ENCODE measurements at places on chromosomes 16 and 17.

DNA sequence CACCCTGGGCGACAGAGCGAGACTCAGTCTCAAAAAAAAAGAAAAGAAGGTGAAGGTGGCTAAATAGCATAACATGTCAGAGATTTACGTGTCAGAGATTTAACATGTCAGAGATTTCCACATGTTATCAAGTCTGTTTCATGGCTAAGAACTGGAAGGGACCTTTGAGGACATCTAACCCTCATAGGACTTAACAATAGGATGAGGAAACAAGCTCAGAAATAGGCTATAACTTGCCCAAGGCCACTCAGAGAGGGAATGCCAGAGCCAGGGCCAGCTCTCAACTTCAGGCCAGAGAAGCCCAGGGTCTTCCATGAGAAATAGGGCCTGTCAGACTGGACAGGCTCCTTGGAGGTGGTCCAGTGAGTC is 26.8 kb upstream of the ZNF629 start:
- DNase-seq = no peak

- peak; percentile 72 for DNase-seq
Observed at GRCh38 chr17:77409282-77410161, 268.8 kb downstream of the SEC14L1 start.

DNA sequence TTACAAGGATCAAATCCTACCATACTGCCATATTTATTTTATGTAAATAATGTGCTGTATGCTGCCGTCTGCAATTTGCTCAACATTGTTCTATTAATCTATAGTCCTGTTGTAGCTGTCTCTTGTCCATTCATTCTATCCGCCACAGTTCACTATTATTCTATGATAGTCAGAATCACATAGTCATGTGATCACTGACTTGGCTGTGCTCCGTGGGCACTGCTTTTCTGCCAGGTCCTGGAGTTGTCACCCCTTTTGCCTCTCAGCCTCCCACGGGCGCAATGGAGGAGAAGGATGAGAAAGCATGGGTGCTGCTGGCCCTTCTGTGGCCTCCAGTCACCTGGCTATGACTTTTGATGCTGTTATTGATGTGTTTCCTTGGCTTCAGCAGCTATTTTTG is 37.3 kb upstream of the ANKFY1 start:
- no peak for DNase-seq

DNA sequence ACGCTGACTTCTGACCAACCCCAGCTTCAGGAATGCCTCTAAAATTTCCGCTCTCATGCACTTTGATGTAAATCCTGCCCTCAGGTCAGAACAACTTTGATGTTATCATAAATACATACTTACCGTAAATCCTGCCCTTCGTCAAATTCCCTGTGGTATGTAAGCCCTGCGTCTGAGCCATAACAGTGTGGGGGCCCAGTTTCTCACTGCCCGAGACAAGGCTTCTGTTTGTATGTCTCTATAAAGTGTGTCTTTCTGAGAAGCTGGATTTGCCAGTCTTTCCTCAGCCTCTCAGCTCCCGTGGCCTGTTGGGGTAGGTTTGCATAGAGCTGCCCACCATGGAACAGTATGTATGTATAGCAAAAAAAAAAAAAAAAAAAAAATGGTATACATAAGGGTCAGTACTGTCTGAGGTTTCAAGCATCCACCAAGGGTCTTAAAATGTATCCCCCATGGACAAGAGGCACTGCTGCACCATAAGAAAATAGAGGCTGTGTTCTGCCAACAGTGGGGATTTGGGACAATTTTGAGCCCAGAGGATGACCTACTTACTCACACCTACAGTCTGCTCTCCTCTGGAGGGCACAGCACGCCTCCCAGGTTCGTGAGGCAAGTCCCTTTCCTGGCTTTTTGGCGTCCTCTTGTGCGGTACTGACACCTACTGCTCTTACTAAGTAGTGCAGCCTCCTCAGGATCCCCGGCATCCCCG is 17.5 kb downstream of the PRMT7 start:
- DNase-seq = peak; percentile 84

DNA sequence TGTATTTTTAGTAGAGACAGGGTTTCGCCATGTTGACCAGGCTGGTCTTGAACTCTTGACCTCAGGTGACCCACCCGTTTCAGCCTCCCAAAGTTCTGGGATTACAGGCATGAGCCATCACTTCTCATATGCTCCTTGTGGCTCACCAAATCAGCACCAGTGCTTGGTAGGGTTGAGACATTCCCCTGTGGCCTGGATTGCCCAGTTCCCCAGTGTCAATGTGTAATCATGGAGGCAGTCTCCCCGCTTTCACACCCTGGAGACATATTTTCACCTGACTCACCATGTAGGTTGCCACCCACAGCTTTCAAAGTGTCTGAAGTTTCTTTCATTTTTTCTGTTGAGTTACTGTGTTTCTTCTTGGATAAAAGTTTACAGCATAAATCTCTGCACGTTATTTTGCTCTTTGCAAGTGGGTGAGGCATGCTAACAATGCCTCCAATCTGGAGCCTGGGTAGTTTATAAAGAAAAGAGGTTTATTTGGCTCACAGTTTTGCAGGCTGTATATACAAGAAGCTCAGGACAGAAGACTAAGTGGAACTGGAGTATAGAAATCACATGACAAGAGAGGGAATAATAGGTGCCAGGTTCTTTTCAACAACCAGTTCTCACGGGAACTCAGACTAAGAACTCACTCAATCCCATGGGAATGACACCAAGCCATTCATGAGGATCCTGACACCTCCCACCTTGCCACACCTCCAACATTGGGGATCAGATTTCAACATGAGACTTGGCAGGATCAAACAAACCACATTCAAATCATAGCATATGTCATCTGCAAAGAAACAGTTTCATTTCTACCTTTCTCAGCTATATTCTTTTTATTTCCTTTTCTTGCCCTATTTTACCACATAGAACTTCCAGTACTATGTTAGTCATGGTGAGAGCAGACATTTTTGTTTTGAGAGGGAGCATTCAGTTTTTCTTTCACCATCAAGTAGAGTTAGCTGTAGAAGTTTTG is 113.2 kb downstream of the PHKB start:
- peak; percentile 23 for DNase-seq

- DNase-seq = no peak
Observed at GRCh38 chr17:75524269-75524969, 1.1 kb upstream of the LLGL2 start.

- no peak for DNase-seq
Observed at GRCh38 chr16:86353148-86353547, 157.2 kb upstream of the FOXF1 start.

DNA sequence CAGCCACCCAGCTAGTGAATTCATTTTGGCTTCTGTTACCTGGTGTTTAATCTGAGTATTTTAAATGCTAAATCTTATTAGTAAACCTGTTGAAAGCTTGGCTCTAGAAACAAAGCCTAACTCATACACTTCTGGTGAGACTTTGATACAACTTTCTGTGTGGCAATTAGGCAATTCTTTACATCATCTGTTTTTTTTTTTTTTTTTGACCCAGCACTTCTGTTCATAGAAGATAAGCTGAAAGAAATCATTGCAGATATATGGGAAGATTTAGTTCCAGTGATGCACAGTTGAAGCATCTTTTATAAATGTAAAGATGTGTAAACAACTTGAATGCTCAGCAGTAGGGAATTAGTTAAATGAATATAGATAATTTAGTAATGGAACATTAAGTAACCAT is 21.7 kb upstream of the ABCC11 start:
- no peak for DNase-seq

DNA sequence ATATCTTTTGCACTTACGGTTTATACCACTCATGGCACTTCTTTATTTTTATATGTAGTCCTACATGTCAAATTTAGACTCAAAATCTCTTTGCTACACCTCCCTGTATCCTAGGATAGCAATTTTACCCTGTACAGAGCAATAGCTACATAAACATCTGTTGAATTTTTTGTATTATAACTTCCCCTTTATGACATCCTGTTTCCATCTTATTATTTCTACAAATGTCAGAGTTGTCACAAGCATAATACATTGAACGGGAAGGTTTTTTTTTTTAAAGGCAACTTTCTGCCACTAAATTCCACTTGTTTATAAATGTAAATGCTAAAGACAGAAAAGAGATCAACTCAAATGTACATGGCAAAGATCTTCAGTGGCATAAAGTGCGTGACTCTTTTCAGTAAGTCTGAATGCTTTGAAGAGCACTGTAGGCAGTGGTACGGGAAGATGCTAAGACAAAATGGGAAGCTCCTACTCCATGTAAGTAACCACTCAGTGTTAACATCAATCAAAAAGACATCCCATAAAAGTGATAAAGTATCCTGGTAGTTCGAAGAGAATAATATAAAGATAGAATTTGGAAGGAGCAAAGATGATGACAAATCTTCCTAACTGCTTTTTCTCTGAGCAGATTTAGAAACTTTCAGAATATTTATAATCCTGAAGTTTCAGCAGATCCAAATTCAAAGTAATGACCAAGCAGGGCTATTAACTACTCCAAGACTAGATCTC is 26.8 kb downstream of the GNA13 start:
- no peak for DNase-seq

DNA sequence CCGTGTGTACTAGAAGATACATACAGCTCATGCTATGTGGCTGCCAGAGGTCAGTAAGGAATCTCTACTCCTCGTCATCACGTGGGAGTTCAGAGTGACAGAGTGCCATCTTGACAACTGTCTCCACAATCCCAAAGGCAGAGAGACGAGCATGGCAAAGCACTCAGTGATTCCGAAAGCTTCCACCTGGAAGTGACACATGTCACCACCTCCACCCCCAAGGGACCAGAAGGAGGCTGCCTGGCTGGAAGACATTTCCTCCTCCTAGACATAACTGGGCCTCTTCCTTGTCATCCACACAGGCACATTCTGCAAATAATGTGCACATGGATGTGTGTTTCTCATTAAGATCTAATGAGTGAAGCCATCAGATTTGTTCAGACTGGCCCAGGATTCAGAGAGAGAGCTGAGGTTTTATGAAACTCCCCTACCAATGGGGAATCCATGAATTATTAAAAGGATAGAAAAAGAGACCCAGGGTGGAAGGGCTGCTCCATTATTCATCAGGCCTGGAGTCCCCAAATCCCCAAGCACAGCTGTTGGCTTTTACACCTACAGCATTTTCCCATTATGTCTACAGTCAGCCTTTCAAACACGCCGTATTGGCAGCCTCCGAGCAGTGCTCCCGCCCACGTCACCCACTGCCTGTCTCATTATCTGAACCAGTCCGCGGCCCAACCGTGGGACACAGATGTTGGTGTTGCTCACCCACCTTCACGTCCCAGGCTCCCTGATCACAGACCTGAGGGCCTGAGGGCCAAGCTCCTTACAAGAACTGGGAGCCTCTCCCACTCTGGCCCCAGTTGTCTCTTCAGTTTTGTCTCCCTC is 3.3 kb upstream of the CACNG5 start:
- no peak for DNase-seq

DNA sequence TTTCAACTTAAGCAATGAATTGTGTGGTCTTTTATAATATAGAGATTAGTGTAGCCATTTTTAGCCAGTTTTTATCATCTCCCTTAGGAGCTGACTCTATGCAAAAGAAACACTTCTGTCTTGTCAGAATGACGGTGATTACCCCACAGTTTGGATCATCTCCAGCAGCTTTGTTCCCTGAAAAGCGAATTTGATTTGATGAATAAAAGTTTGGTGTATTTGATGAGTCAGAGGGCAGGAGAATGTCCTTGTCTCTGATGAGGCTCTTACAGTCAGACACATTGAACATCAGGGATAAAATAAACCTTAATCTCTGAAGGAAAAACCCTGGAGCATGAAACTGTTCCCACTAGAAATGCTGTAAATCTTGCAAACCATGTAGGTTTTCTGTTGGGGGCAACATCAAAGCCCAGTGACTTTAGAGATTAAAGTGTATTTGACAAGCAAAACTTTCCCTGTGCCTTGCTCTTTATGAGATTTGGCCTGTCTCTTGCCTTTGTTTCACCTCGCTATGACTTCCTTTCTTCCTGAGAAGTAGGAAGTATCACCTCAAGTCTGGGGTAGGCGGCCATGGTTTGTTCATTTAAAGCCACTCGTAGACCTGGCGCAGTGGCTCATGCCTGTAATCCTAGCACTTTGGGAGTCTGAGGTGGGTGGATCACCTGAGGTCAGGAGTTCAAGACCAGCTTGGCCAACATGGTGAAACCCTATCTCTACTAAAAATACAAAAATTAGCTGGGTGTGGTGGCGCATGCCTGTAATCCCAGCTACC is 209.3 kb downstream of the FTO start:
- DNase-seq = no peak

DNA sequence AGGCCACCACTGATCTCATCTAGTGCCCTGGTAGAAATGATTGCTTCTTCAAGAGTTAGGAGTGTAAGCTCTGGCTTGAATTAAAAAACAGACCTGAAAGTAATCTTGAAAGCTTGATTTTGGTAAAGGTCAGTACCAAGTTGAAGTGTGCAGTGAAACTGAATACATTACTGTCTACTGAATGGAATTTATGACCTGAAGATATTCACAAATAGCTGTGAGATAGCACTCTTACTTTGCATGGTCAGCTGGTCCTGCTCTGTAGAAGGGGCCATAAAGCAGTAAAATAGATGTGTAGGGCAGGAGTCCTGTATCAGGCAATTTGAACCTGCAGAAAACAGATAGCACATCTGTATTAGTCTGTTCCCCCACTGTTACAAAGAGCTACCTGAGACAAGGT is 78.6 kb downstream of the MYH13 start:
- no peak for DNase-seq

GRCh38 chr17:3730881-3731429 is 7.3 kb downstream of the HASPIN start:
- no peak for DNase-seq

GRCh38 chr17:42682722-42683403 is 532 bp downstream of the CNTNAP1 start:
- DNase-seq = no peak

- no peak for DNase-seq
Observed at GRCh38 chr16:81671738-81672597, 107.1 kb upstream of the PLCG2 start.

DNA sequence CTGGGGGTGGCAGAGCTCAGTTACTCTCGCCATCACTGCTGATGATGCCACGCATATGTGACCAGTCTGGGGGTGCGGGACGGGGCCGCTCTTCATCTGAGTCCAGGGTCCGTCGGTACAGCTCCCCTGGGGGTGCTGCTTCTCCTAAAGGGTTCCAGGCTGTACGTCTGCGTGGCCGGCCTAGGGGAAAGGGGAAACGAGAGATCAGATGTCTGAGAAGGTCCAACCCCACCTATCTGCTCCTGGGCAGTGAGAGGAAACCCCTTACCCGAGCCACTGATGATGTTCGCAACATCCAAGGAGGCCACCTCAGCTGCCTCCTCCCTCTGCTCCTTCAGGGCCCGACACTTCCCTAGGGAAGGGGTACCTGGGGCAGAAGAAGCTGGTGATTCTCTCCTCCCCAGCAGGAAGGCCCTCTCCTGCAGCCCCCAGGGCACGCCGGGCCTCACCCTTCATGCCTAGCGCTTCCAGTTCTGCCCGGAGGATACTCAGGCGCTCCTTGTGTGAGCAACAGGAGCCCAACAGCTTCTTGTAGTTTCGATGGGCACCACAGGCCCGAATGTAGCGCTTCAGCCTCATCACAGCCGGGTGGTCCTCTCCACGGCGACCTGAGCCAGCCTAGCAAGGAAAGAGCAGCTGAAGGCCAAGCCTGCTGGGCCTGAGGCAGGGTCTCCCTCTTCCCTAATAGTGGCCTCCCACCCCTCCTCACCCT is 2.1 kb downstream of the HIRIP3 start:
- DNase-seq = no peak

- no peak for DNase-seq
Observed at GRCh38 chr17:70407506-70407905, 238.2 kb downstream of the KCNJ2 start.

GRCh38 chr16:58713742-58714141 is 20.4 kb downstream of the GOT2 start:
- no peak for DNase-seq
